ENCODE measurements at places on chromosomes 7 and 10.

GRCh38 chr7:20402747-20403230, 72.1 kb downstream of the ITGB8 start:
- DNase-seq = no peak

- DNase-seq = peak; percentile 72
Observed at GRCh38 chr7:20786779-20787659, at the start of gene SP8. Gene SP8 (minus strand): TSS chr7:20786886. CDS start chr7:20786798, 88 bp downstream.

- DNase-seq = no peak
Observed at GRCh38 chr7:132239422-132239994, 336.8 kb downstream of the PLXNA4 start.

- DNase-seq = peak; percentile 73
Observed at GRCh38 chr7:29723599-29723998, 82.7 kb upstream of the WIPF3 start.

DNA sequence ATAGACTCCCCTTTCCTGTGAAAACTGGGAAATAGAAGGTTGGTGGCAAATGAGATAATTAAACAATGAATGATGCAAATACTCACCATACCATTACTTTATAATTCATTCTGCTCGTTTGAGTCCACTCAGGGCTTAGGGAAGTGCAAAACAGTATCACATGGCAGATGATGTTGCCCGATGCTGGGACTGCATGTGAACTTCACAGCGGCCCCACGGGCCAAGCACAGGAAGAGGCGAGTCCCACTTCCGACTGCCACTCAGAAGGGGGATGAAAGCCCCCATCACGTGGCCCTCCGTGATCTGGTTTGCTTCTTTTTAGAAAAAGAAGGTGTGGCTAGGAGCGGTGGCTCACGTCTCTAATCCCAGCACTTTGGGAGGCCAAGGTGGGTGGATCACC, 71.5 kb downstream of the PRPF18 start:
- DNase-seq = no peak

GRCh38 chr7:130831817-130832481, 97.9 kb upstream of the KLF14 start:
- DNase-seq = peak; percentile 45

DNA sequence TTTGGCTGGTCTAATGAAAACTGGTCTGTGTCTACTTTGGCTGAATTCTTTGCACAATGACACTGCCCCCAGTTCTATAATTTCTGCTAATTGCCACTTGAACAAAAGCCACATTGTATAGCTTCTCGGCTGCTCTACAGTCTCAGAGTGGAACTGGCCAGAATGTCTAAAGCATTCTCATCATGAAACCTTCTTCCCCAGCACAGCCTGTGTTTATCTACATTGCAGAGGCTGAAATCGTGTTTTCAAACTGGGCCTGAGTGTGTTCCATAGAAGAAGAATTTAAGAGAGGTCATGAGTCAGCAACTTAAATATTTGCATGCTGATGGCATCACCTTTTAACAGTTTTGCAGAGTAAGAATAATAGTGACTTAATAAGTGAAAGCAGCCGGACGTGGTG, 177.2 kb downstream of the BUB3 start:
- no peak for DNase-seq

DNA sequence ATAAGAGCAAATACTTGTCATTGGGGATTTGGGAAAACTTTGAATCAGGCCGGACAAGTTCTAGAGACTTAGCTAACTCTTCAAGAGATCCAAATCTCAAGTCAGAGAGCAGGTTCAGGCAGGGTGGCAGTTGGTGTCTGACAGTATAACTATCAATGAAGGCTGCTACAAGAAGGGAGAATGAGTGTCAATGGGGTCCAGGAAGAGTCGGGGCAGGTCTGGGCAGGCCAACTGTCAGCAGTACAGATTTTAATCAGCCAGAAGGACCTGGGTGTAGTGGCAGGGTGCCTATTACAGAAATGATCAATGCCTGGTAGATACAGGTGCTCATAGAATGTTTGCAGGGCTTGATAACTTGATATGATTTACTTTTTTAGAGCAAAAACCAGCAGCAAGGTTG, 751.1 kb downstream of the GRM8 start:
- DNase-seq = no peak

- no peak for DNase-seq
Observed at GRCh38 chr7:143359771-143360353, 2.7 kb downstream of the FAM131B start.

GRCh38 chr10:718143-718700, 28.8 kb upstream of the DIP2C start:
- DNase-seq = no peak

DNA sequence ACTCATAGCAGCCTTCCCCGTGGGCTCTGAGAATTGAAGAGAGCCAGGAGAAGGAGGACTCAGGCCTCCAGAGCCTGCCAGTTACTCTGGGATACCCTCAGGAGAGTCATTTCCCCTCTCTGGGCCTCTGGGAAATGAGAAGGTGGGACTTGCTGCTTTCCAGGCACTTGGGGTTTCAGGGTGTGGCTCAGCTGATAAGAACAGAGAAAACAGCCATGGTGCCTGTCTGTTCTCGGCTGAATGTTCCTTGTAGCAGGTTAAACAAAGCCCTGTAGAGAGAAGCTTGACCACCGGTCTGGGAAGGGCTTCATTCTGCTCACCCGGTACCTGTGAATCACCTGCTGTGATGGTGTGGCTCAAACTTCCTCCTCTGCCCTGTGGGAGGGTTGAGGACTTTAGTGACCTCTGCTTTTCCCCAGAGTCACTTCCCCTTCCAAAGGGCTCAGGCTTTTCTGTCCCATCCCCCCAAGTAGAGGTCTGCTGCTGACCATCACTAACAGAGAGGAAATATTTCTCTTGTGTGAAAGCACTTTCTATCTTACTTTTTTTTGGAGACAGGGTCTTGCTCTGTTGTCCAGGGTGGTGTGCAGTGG, 212.4 kb upstream of the GALNT17 start:
- DNase-seq = no peak

DNA sequence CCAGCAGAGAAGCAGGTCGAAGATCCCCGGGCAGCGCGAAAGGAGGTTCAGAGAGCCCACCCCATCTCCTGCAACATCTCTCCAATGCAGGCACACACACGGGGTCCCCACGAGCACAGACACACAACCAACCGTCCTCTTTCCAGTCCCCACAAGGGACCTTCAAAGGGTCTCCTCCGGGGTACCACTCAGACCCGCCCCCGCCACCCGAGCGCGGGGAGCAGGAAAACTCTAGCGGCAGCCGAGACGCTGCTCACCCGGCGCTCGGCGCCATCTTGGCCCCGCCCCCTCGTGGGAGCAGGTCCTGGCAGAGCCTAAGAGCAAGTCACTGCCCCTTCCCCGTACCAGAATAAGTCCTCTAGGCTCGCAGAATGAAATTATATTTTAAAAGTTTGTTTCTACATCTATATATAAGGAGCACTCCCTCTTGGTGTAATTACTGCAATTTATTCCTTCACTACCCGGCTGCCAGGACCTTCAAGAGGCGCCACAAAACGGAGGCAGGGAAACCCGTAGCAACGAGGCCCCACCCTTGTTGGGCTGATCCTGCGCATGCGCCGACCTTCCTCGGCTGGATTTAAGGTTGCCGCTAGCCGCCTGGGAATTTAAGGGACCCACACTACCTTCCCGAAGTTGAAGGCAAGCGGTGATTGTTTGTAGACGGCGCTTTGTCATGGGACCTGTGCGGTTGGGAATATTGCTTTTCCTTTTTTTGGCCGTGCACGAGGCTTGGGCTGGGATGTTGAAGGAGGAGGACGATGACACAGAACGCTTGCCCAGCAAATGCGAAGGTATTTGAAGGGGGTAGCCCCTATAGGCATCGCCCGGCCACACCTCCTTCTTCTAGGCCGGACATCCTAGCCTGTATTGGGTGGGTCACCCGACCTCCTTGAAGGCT, at the start of the genes CNPY4 and TAF6:
Gene CNPY4, plus strand, starts transcription at position 563 of the 898 bp plus-strand sequence. Its CDS starts 111 bp downstream, at position 674.
Gene TAF6, minus strand, starts transcription at position 287 of the 898 bp plus-strand sequence. CDS start 5,149 bp downstream, outside the sequence.
- peak; percentile 96 for DNase-seq

- DNase-seq = peak; percentile 91
Observed at GRCh38 chr7:25098096-25099046, 26.7 kb downstream of the CYCS start.

GRCh38 chr7:20190560-20191390, 26.4 kb downstream of the MACC1 start:
- no peak for DNase-seq
